Endodermal cell (in vitro differentiated cells): ENCODE measurements at places on chromosomes 3 and 15. TPM values are rescaled to one million over a fixed set of nuclear protein-coding genes. Genes with fewer than 3 reads are reported as not detected.

DNA sequence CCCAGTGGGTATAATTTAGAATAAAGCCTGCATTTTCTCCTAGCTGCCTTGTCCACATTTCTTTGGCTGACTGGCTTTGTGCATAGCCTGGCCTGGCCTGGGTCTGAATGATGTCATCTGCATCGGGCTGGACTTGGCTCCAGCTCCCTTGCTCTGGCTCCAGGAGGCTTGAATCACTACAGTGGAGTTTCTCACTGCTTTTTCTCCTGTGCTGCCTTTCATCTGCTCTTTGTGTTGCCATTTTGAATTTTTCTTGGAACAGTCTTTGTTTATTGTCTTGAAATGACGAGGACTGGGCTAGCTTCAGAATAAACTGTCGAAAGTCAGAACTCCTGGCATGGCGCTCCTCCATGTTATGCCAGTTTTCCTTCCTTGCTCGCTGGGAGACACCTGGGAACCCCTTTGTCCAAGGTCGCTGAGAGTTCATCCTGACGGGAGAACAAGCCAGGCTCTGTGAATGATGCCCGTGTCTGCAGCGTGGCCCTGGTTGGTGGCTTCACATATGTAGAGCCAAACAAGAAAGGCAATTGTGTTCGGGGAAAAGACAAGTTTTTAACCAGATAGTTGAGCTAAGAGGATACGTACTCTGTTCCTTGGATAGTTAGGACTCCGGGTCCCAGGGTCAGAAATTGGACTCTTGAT, 258.9 kb downstream of the PDZRN3 start:
- H3K27me3 ChIP-seq: no peaks in the 10 kb centered on the region
- DNase-seq: no peak
- H3K36me3 ChIP-seq: no peaks in the 10 kb centered on the region
- no peaks in the 10 kb centered on the region for H3K4me1 ChIP-seq
- H3K4me3 ChIP-seq: no peak overlapping the region

DNA sequence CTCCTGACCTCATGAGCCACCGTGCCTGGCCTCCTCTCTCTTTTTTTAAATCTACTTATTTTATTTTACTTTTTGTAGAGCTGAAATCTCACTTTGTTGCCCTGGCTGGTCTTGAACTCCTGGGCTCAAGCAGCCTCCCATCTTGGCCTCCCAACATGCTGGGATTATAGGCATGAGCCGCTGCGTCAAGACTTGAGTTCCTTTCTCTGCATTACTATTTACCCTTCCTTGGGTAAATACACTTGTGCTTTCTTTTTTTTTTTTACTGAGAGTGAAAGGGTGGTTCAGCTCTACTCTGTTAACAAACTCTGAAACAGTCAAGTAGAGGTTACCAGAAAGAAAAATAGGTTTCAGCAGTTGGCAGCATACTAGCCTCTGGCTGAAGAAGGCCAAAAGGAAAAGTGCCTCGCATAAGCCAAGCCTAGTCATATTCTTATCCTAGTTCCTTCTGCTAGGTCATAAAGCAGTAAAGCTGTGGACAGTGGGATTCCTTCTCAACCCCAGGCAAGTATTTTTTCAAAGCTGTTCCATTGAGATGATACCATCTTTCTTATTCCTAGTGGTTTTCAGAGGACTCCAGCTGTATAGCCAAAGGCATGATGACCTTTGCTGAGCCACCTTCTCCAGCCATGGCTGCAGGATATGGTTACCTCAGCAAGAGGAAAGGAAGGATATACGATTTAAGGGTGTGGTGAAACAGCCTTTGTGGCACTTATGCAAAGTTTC, 135.1 kb downstream of the RBPMS2 start:
- H3K4me3 ChIP-seq: no peak overlapping the region
- H3K36me3 ChIP-seq: peaks cover 9% of the 10 kb centered on the region
- DNase-seq: no peak
- H3K27ac ChIP-seq: no peak overlapping the region

DNA sequence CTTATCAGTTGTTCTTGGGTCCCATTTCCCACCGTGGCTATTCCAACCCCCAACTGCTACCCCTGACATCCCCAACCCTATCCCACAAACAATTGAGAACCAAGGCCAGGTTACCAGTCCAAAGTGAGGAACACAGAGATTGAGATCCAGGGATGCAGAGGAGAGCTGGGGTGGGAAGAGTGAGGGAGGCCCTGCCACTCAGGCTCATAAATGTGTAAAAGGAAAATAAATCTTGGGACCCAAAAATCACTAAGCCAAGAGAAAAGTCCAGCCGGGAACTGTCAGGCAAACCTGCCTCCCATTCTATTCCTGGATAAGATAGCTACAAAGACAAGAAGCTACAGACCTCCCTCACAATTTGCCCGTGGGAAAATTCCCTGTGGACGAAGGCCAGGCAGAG, 101.1 kb upstream of the DLG1 start:
- H3K4me1 ChIP-seq: peaks cover 10% of the 10 kb centered on the region
- no peaks in the 10 kb centered on the region for H3K36me3 ChIP-seq

GRCh38 chr3:13657660-13658435, 108.9 kb downstream of the FBLN2 start:
- H3K27ac ChIP-seq: no peak overlapping the region
- H3K36me3 ChIP-seq: no peaks in the 10 kb centered on the region
- H3K4me3 ChIP-seq: no peak overlapping the region

GRCh38 chr3:49928481-49929017, 1.1 kb downstream of the MON1A start:
- H3K4me1 ChIP-seq: peaks cover 6% of the 10 kb centered on the region
- peak overlapping the region; percentile 82 for H3K4me3 ChIP-seq
- H3K36me3 ChIP-seq: no peaks in the 10 kb centered on the region
- H3K27me3 ChIP-seq: no peaks in the 10 kb centered on the region

GRCh38 chr3:101117465-101117864, 124.2 kb upstream of the ABI3BP start:
- H3K27ac ChIP-seq: no peak overlapping the region
- H3K4me1 ChIP-seq: peaks cover 10% of the 10 kb centered on the region
- H3K4me3 ChIP-seq: no peak overlapping the region
- no peak for DNase-seq
- no peaks in the 10 kb centered on the region for H3K36me3 ChIP-seq

DNA sequence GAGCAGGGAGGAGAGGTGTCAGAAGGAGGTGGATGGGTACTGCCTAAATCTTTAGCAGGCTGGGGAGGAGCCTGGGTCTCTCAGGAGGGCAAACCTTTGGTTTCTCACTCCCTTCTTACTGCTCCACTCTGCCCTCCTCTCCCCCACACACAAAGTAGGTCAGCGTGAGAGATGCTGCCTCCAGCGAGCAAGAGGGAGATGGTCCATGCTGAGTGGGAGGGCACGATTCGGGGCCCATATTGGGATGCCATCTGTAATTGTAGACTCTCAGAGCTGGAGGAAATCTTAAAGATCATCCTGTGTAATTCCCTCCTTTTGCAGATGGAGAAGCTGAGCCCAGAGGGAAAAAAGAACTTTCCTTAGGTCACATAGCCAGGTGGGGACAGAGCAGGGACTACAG, 34.2 kb upstream of the SYN2 start:
- no peak overlapping the region for H3K27ac ChIP-seq
- H3K4me3 ChIP-seq: no peak overlapping the region

GRCh38 chr3:135090020-135090717, 295.1 kb downstream of the EPHB1 start:
- H3K27me3 ChIP-seq: peaks cover 20% of the 10 kb centered on the region
- DNase-seq: no peak
- H3K4me3 ChIP-seq: no peak overlapping the region
- no peak overlapping the region for H3K27ac ChIP-seq
- no peaks in the 10 kb centered on the region for H3K36me3 ChIP-seq

DNA sequence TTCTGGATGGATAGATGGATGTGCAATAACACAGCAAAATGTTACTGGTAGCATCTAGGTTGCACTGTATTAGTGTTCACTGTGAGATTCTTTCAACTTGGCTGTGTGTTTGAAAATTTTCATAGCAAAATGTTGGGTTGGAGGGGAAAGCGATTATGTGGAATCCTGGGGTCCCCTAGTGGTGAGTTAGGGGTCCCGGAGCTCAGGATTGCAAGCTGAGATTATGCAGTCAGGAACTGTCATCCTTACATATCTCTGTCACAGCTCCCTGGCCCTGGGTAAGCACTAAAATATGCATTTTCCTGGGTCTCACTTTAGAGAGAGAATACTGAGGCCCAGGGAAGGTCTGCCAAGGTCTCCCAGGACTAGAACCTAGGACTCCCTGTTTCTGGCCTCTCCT, 77.2 kb downstream of the CEMIP start:
- peaks cover 41% of the 10 kb centered on the region for H3K27me3 ChIP-seq
- no peaks in the 10 kb centered on the region for H3K36me3 ChIP-seq
- no peaks in the 10 kb centered on the region for H3K4me1 ChIP-seq
- H3K4me3 ChIP-seq: no peak overlapping the region
- H3K27ac ChIP-seq: no peak overlapping the region

- H3K4me3 ChIP-seq: no peak overlapping the region
- H3K27me3 ChIP-seq: no peaks in the 10 kb centered on the region
- H3K27ac ChIP-seq: no peak overlapping the region
- no peaks in the 10 kb centered on the region for H3K4me1 ChIP-seq
- no peak for DNase-seq
- H3K36me3 ChIP-seq: no peaks in the 10 kb centered on the region
Measured at GRCh38 chr3:126944089-126944965, 38.6 kb upstream of the PLXNA1 start.

DNA sequence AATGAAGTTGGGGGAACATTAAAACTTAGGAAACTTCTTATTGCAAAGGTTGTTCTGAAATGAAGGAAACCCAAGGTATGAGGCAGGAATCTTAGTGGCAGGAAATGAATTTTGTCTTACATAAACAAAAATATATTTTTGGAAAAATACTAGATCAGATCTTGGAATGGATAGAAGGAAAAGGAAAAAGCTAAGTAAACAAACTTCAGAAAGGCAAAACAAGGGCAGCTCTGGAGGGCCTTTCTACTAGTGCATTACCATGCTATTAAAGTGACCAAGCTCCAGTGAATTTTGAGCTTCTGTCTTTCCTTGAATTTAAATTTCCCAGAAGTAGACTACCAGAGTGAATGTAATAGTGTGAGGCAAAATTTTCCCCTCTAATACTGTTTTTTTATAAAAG, 13.6 kb downstream of the ARL6 start:
- no peak for DNase-seq
- H3K27me3 ChIP-seq: no peaks in the 10 kb centered on the region
- H3K4me3 ChIP-seq: no peak overlapping the region
- H3K36me3 ChIP-seq: no peaks in the 10 kb centered on the region
- no peaks in the 10 kb centered on the region for H3K4me1 ChIP-seq
- H3K27ac ChIP-seq: no peak overlapping the region

The RAD51 gene
- 17.0 to 58.1 TPM (median 50.9 TPM) in 3 replicates for total RNA-seq

The ANKRD34C gene
- total RNA-seq: not detected in 3 replicates

The ARID3B gene
- total RNA-seq: 99.4 and 102 TPM in 2 replicates
